Epithelial cell of esophagus (primary cell): ENCODE measurements at places on chromosomes 2 and 18.
A peak's percentile ranks its signal among the peaks of the same experiment; 100 is the strongest.

DNA sequence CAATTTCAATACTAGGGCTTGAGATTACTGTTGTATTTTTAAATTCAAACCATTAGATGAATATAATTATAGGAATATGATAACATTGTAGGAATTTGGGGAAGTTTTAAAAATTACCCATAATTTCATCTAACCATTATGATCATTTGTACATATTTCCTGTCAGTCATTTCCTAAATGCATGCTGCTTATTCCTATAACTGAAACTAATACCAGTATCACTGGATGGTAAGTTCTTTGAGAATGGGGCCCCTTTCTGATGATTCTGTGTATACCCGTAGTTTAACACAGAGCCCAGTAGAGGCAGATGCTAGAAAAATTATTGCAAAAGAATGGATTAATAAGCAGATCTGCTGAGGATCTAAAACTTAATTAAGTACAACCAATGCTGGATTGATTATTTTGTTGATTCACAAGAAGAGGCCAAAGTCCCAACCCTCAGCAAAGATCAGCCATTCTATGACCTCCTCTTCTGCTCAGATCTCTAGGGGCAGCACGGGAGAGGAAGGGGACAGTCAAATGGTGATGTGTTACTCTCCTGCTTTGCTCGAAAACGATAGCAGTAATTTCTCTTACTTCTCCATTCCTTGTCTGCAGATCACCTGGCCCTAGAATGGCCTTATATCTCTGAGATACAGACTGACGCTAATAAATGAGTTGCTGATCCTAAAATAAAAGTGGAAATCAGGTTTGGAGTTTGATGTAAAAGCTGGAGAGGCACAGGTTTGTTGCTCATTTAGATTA is 69.5 kb upstream of the PELI1 start:
- DNase-seq = no peak

DNA sequence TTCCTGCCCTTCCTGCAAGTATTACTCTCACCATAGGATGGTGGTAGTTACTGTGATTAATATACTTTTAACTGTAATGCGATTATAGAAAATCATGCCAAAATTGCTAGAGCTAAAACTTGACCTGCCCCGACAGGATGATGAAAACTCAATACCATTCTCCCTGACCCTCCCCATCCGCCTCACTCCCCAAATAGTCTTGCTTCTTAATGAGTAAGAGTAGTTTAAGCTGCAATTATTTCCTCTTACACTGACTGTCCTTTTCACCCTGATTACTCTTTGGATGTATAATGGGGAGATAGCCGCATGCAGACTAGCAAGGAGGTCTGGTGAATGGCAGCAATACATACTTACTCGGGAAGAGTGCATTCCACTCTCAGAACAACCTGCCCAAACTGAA is 269.6 kb upstream of the SIX3 start:
- DNase-seq = no peak

GRCh38 chr18:6785001-6785400 is 55.5 kb downstream of the ARHGAP28 start:
- no peak for DNase-seq

GRCh38 chr2:231394211-231395141 is 1.0 kb upstream of the B3GNT7 start:
- DNase-seq = peak; percentile 19

DNA sequence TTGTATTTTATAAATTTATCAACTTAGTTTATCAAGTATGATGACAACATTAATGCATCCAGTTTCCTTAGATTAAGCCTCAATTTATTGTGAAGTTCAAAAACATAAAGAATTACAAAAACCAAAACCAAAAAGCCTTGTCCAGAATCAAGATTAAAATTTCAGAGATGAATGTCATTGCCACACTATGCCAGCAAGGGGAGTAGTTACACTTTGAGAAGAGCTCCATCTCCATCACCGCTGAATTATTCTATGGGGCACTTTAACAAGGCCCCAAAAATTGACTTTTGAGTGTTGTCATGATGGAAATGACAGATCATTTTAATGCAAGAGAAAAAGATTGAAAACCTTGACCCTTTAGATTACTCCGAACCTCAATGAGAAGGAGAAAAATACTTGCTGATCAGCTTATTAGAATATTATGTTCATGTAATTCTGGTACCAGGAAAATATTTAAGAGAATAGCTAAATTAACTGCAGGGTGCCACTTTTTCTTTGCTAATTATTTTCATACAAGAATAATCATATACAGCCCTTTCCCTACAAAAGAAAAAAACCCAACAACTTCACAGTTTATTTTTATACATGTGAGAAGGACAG is 152.5 kb upstream of the AQP4 start:
- DNase-seq = peak; percentile 44

DNA sequence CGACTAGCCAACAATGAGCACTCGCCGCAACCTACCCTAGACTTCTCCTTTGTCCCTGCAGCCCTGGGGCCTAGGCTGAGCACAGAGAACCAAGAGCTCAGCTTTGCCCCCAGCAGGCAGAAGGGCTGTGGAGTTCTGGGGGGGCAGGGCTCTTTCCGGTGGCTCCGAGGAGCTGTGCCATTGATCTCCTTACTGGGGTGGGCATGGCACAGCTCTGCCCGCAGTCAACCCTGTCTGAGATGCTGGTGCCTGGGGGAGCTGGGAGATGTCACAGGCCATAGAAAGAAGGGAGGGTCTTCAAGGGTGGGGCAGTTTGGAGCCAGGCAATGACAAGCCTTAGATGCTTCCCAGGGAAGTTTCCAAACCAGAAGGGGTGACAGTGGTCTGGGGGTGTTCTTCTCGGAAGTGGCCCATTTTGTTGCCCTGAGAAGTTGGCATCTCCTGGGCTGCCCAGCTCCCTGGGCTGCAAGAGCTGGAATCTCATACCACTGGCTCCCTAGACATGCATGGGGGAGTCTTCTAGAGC is 14.1 kb upstream of the GPR55 start:
- no peak for DNase-seq

DNA sequence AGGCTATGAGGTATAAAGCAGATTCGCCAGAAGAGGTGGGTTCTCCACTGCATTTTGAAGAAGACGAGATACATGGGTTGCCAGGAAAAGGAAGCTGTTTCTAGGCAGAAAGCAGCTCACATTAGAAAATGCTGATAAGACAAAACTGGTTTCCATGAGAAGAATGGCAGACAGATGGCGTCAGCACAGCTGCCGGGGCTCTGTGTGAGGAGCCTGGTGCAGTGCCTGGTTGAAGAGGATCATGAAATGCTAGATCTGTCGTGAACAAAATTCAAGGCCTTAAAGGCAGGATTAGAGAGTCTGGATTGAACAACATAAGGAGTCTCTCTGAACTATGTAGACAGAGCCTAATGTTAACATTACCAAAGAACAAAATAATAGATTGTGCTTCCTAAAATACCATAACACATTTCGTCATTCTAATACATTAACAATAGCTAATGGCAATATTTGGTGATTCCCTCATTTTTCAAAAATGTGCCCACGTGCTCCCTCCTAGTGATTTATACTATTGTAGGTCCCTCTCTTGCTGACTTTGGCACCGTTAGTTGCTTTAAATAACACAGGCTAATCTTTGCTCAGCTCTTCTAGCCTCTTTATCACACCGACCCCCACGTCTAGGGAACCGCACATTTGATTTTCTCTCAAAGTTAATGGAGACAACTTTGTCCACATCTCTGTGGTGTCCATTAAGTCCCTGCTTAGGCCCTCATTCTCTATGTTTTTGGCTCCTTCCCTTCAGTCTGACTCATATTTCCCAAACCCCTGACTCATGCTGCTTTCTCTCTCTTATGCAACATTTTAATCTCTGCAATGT is 38.2 kb downstream of the EFEMP1 start:
- DNase-seq = peak; percentile 87

GRCh38 chr2:74741629-74742028 is 87.6 kb downstream of the SEMA4F start:
- DNase-seq = peak; percentile 20

GRCh38 chr2:148981324-148981723 is 57.2 kb upstream of the LYPD6B start:
- no peak for DNase-seq

- DNase-seq = peak; percentile 88
Measured at GRCh38 chr2:147182260-147182659, 662.6 kb upstream of the ACVR2A start.

GRCh38 chr2:100862081-100862480 is 42.1 kb downstream of the NPAS2 start:
- DNase-seq = no peak

- DNase-seq = peak; percentile 20
Measured at GRCh38 chr2:61291851-61292575, 130.0 kb downstream of the C2orf74 start.
